HuH-7.5 (cell line): ENCODE measurements at places on chromosomes 2 and 18.

GRCh38 chr2:58006256-58006951, 40.2 kb upstream of the VRK2 start:
- DNase-seq: no peak

- no peak for DNase-seq
These were observed 177.8 kb downstream of the EN1 start for GRCh38 chr2:118669654-118670053.

GRCh38 chr2:24404491-24404921, 44.2 kb upstream of the ITSN2 start:
- DNase-seq: no peak

DNA sequence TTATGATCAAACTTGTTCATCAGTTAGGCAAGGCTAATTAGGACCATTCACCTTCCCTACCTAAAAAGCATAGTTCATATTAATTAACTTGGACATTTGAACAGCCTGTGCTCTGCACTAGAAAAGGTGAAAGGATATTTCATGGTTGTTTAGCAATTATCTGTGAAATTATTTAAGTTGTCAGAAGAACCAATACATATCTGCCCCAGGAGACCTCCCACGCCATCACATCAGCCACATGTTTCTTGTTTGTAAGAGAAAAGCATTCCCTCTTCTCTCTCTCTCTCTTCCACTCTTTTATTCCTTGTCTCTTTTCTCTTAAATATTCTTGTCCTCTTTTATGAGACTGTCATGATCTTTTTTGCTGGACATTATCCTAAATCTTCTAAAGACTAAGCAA, 282.0 kb upstream of the RND3 start:
- DNase-seq: no peak

- no peak for DNase-seq
These were observed 176.1 kb downstream of the PTPRM start for GRCh38 chr18:7743256-7743655.

GRCh38 chr2:216770717-216771116, 75.4 kb upstream of the IGFBP5 start:
- no peak for DNase-seq

- no peak for DNase-seq
These were observed 24.8 kb downstream of the FBLN7 start for GRCh38 chr2:112162956-112163355.

DNA sequence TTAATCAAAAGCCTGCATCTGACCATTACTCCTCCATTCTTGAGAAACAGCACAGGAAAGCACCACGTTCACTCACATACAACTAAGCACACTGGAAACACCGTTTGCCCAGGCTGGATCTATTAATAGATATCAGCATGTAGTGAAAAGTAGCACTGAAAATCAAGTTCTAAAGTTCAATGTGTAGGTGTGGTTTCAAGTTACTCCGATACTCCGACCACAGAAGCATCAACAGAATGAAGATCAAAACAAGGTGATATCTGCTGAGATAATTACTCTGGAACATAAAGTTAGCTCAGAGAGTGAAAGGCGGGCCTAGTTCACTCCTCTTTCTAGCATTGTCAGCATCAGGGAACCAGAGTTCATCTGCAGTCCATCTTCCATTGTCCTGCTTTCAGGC, 1367.4 kb upstream of the ACVR2A start:
- DNase-seq: no peak

- DNase-seq: no peak
These were observed 40.5 kb downstream of the UPP2 start for GRCh38 chr2:158142165-158142564.

DNA sequence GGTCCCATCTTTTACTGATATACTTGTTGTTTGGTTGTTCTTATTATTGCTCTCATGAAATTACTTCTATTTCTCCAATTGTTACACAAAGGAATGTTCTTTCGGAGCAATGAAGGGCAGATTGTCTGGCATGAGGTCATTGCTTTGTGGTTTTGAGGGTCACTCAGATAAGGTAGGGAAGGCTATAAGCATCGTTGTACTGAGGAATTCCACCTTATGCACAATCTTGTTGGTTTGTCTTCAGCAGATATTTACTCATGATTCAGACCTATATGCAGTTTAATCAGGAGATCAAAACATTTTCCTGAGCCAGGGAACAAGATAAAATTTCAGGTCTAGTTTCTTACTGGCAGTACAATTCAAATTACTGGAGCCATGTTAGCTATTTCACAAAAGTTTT, 163.0 kb upstream of the SPHKAP start:
- DNase-seq: no peak

DNA sequence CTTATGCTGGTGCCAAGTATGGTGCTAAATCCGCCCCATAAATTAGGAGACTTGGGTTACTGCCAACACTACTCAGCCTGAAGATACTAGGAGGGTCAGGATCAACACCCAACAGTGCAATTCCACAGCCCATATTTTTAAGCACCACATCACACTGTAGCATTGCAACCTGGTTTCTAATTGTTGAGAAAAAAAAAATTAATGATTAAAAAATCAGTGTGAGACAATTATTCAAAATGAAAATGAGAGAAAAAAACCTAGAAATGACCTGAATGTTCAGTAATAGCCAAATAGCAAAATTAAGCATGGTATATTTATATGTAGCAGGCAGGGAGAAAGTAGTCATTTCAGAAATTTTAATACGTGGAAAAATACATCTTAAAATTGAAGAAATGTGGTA, 29.2 kb upstream of the HNRNPLL start:
- no peak for DNase-seq

DNA sequence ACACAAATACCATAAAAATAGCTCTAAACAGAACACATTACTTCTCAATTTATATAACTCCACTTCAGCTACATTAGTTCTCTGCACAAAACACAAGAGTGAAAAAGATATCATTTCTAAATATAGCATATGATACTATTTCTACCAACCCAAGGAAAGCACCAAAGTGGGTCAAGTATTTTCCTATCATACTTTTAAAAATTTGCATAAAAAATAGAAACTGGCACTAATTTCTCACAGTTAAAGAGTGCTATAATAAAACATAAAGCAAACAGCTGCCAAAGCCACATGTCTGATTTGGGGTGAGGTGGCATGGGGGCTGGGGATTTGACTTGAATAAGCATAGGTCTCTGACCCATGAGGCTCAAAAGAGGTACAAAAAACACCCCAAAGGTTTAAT, 61.5 kb downstream of the BARD1 start:
- no peak for DNase-seq

- peak; percentile 29 for DNase-seq
These were observed 536 bp downstream of the VPS54 start for GRCh38 chr2:64018701-64019082.

DNA sequence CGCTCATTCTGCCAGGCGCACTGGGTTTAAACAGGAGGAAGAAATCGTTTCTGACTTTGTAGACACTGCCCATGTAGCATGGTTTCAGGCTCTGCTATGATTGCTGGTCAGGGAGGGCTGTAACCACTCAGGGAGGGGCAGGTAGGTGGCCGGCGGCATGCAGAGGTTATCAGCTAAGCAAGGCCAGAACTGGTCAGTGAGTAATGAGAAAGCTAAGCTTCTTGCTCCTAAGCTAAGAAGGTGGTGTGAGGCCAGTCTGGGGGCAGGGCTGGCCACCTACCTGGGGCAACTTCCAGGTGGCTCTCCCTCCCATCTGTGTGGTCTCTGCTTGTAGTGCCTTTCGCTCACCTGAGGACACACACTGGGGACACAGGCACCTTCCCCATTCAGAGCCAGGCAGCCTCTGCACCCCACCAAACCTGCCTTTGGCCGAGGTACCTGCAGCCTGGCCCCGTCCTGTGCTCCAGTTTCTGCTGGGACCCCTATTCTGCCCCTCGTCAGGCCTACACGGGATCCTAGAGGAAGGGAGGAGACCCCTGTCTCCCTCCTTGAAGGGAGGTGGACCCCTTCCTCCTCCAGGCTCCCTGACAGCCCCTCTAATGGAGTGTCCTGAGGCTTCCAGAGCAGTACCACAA, 195.9 kb downstream of the SEPTIN10 start:
- DNase-seq: no peak
